ENCODE measurements at places on chromosomes 5 and 9. TPM values are rescaled to one million over a fixed set of nuclear protein-coding genes. Genes with fewer than 3 reads are reported as not detected.
A peak's percentile ranks its signal among the peaks of the same experiment; 100 is the strongest.

Gene PRDM9
- not detected for total RNA-seq

Gene ZNF483
- total RNA-seq, result 1.8 TPM

Gene CAVIN4
- total RNA-seq, result 2.5 TPM

DNA sequence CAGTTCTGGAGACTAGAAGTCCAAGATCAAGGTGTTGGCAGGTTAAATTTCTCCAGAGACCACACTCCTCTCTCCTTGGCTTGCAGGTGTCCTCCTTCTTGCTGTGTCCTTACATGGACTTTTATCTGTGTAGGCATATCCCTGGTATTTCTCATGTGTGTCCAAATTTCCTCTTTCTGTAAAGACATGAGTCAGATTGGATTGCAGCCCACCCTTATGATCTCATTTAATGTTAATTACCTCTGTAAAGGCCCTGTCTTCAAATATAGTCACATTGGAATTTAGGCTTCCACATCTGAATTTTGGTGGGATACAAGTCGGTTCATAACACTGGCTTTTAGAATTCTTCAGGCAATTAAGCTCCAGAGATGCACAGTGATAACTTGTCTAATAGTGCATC is 322.2 kb upstream of the GRIA1 start:
- H3K4me3 ChIP-seq, result no peak overlapping the region
- no peak overlapping the region for H3K27ac ChIP-seq
- H3K27me3 ChIP-seq, result no peaks in the 10 kb centered on the region
- no peaks in the 10 kb centered on the region for H3K36me3 ChIP-seq
- H3K4me1 ChIP-seq, result no peaks in the 10 kb centered on the region

DNA sequence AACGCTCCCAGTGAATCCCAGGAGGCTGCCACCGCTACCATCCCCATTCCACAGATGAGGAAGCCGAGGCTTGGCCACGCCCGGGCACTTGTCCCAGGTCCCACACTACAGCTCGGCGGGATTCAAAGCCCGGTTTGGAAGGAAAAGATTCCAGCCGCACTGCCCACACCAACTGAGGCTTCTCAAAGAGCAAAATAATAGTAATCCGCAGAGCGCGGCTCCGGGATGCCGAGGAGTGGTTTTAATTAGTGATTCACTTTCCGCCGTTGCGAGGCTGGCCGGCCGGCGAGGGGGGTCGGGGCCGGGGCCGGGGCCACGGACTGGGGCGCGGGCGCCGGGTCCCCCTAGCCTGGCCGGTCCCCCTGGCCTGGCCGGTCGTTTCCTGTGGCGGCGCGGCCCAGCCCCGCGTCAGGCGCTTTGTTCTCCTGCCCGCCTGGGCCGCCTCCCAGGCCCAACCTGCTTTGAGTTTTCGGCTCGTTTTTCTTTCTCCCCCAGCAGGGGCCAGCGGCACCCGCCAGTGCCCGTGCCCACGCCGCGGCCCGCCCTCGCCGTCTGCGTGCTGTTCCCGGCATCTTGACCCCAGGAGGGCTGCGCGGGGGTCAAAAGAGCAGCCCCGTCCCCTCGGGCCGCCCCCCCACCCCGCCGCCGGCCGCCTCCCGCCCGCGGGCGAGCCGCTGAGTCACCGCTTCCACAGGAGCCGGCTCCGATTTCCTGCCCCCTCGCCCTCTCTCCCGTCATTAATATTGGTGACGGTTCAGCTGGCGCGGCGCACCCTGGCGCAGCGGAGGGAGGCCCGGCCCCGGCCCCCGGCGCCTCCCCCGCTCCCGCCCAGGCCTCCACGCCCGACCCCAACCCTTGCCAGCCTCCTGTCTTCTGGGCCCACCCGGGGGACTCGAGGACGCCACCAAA is 31.2 kb downstream of the FGF18 start:
- no peaks in the 10 kb centered on the region for H3K36me3 ChIP-seq
- H3K27me3 ChIP-seq, result no peaks in the 10 kb centered on the region
- peaks cover 15% of the 10 kb centered on the region for H3K4me1 ChIP-seq
- H3K4me3 ChIP-seq, result peak overlapping the region; percentile 17
- peak; percentile 70 for DNase-seq

DNA sequence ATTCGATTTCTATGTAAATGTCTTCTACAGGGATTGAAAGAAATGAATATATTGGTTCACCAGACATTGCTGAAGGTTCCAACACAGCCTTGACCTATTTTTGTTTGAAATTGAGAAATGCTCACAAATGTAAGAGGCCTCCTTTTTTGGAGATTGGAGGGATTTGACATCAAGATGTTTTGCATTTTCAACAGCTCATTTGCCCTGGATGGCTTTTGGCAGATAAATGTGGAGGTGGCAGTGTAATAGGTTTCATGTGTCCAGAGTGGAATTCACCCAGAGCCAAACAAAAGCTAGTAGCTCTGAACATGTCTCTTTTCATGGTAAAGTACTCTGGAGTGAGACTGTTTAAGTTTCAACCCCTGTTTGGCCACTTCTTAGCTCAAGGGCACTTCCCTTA is 77.3 kb downstream of the PALM2AKAP2 start:
- peaks cover 10% of the 10 kb centered on the region for H3K27me3 ChIP-seq
- H3K4me3 ChIP-seq, result no peak overlapping the region
- no peak for DNase-seq
- H3K4me1 ChIP-seq, result no peaks in the 10 kb centered on the region

DNA sequence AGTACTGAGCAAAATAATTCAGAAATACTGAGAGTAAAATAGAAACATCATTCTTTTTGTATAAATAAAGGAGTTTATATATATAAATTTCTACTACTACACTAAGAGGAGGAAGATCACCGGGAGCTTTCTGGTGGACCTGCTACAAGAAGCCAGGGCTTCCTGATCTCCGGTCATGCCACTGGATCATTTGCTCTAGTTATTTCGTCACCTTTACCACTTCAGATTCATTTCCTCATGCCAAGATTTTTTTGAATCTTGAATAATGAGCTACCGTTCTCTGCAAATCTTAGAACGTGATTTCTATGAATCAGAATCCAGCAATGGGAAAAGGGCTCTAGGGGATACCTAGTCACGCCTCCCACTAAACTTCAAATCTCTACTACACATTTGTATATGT is 51.9 kb upstream of the TBC1D9B start:
- H3K27ac ChIP-seq, result no peak overlapping the region
- H3K4me1 ChIP-seq, result no peaks in the 10 kb centered on the region
- DNase-seq, result no peak
- no peaks in the 10 kb centered on the region for H3K36me3 ChIP-seq
- no peaks in the 10 kb centered on the region for H3K27me3 ChIP-seq

DNA sequence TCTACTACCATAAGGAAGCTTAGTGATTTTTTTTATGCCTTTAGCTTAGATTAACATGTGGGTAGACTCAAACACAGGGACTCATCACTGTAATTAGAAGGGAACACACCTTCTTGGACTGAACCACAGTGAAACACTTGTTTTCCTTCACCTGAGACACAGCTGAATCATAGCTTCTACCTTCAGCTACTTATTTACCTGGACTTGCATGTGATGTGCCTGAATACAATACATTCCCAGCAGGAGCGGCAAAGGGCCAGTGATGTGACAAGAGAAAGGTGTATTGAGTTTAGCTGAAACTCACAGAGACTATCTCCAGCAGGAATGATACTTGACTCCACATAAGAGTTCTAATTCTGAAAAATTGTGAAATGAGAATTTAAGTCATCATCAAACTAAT is 37.8 kb downstream of the GRAMD2B start:
- H3K36me3 ChIP-seq, result no peaks in the 10 kb centered on the region
- DNase-seq, result no peak
- H3K4me3 ChIP-seq, result no peak overlapping the region
- no peak overlapping the region for H3K27ac ChIP-seq
- H3K4me1 ChIP-seq, result peaks cover 4% of the 10 kb centered on the region

DNA sequence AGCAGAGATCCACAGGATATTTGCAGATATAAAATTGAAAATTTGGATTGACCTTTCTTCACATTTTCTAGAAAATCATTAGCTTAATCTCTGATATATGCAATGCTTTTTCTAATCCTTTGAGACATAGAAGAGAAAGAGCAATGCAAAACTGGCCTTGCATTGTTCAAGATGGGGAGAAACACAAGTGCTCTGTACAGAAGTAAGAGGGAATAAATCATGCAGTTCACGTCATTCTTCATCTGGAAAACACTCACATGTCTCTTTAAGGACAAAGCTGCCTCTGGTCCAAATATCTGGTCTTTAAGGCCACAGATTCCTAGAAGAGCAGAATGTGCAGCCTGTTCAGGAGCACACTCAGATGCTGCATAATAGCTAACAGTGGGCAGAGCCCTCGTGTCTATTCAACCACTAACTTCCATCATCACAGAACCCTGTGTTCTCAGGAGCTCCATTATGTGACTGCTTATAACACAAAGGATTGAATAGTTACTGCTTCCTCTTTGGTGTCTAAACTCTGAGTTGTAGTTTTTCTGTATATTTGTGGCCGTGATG is 277.5 kb downstream of the PLK2 start:
- no peak overlapping the region for H3K27ac ChIP-seq
- DNase-seq, result peak; percentile 36
- peaks cover 20% of the 10 kb centered on the region for H3K4me1 ChIP-seq
- no peak overlapping the region for H3K4me3 ChIP-seq

GRCh38 chr9:26399556-26399955 is 493.0 kb downstream of the CAAP1 start:
- H3K27me3 ChIP-seq, result no peaks in the 10 kb centered on the region
- no peaks in the 10 kb centered on the region for H3K36me3 ChIP-seq
- no peaks in the 10 kb centered on the region for H3K4me1 ChIP-seq
- DNase-seq, result no peak
- H3K27ac ChIP-seq, result no peak overlapping the region

DNA sequence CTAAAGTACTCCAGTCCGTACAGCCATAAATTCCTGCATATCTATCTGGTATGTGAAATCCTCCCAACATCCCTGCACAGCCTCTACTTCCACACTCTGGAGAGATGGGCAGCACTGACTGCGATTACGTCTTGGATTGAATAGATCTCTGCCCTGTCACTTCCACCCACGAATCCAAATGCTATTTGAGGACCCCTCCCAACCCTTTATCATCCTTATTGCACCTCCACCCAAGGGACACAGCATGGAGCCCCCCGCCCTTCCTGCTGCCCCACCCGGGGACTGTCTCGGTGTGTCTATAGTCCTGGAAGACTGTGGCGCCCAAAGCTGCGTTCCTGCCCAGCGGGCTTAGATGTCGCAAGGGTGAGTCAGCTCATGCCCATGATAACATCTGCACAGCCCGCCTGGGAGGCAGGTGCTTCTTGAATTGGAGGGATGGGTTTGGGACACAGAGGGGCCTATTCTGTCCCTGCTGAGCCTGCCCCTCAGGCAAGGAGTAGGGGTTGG is 105.7 kb upstream of the HAND1 start:
- H3K36me3 ChIP-seq, result no peaks in the 10 kb centered on the region
- H3K27ac ChIP-seq, result no peak overlapping the region
- no peaks in the 10 kb centered on the region for H3K4me1 ChIP-seq
- peaks cover 5% of the 10 kb centered on the region for H3K27me3 ChIP-seq
- no peak for DNase-seq

DNA sequence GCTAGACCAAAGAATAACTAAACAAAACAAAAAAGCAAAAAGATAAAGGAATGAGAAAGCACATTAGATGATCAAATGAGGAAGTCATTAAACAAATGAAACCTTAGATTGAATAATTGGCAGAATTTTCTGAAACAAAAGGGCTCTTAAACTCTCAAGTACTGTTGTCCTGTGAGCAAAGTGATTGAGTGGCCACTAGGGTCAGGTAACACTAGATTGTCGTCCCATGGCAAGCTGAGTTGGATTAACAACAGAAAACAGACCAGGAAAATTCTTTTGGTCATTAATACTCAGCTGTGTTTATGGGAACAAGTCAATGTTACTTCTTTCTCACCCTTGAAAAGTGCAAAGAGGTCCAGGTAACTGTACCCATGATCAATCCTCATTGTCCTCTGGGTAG is 81.6 kb upstream of the MRPS30 start:
- H3K4me3 ChIP-seq, result no peak overlapping the region
- H3K27me3 ChIP-seq, result no peaks in the 10 kb centered on the region
- no peaks in the 10 kb centered on the region for H3K36me3 ChIP-seq
- H3K4me1 ChIP-seq, result no peaks in the 10 kb centered on the region

DNA sequence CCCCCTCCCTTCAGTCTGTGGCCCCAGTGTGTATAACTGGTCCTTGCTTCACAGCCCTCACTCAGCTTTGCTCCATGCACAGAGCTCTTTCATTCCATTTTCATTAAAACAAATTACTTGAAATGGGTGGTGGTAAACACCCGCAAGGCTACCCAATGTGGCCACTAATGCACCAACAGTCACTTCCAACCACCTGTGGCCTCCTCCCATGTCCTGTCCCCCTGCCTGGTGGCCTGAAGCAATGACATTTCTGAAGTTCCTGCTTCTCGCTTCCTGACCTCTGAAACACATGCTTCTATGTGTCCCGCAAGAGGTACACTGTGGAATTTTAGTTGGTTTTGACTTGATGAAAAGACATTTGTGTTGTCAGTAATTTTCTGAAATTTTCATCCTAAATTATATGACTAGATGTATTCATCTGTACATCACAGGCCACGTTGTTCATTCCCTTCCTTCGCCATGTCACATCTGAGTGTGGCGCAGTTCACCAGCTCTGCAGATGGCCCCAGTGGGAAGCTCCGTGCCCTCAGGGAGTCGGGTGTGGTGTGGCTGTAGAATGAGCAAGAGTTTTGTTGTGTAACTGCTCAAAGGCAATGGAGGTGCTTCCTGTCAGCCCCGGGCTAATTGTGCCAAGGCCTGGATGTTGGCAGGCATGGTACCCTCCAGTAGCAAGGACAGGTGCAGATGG is 9.6 kb downstream of the ROPN1L start:
- no peak overlapping the region for H3K27ac ChIP-seq
- H3K4me3 ChIP-seq, result no peak overlapping the region
- no peaks in the 10 kb centered on the region for H3K36me3 ChIP-seq
- no peaks in the 10 kb centered on the region for H3K27me3 ChIP-seq
- DNase-seq, result no peak

GRCh38 chr9:21744841-21745240 is 57.6 kb upstream of the MTAP start:
- no peaks in the 10 kb centered on the region for H3K36me3 ChIP-seq
- no peak overlapping the region for H3K27ac ChIP-seq

GRCh38 chr5:150529555-150529954 is 21.6 kb downstream of the NDST1 start:
- DNase-seq, result no peak
- no peak overlapping the region for H3K4me3 ChIP-seq
- no peak overlapping the region for H3K27ac ChIP-seq
- no peaks in the 10 kb centered on the region for H3K4me1 ChIP-seq
- H3K36me3 ChIP-seq, result no peaks in the 10 kb centered on the region

DNA sequence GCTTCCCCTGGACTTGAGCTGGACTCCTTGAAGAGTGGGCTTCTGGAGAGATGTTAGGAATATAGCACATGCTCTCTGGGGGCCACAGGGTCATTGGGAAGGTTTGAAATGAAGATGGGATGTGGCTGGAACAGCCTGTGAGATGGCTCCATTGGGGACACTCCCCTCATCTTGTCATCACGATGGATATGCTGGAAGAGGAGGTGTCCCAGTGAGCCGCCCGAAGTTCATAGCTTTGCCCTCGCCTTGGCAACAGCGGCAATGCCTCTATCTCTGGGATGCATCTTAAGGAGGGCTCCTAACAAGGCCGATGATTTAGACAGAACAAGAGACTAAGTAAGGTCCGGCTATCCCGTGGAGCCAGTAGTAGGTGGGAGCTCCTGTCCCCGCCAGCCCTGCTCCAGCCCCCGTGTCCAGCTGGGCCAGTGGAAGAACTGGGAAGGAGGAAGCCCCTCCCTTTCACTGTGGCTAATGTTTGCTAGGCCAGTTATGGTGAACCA is 23.9 kb downstream of the AMBP start:
- H3K27me3 ChIP-seq, result no peaks in the 10 kb centered on the region
- peaks cover 32% of the 10 kb centered on the region for H3K36me3 ChIP-seq
- no peak for DNase-seq
- no peak overlapping the region for H3K27ac ChIP-seq
- no peaks in the 10 kb centered on the region for H3K4me1 ChIP-seq
- no peak overlapping the region for H3K4me3 ChIP-seq

Data from endothelial cell of umbilical vein (primary cell).